ENCODE measurements at places on chromosomes 3 and 15.

GRCh38 chr3:159039286-159039685 lies 237.4 kb downstream of the MFSD1 start:
- no peak for DNase-seq

- no peak for DNase-seq
Observed at GRCh38 chr3:128011140-128011539, 41.1 kb upstream of the SEC61A1 start.

GRCh38 chr15:36183201-36183600 lies 396.2 kb upstream of the CDIN1 start:
- DNase-seq = no peak

GRCh38 chr3:155194973-155195957 lies 98.2 kb downstream of the STRIT1 start:
- DNase-seq = no peak

GRCh38 chr3:57538465-57538864 lies 5.7 kb downstream of the DNAH12 start:
- DNase-seq = no peak
